ENCODE measurements at places on chromosomes 1 and 21.
A peak's percentile ranks its signal among the peaks of the same experiment; 100 is the strongest.

- no peak for DNase-seq
Observed at GRCh38 chr1:26731233-26731902, 35.6 kb downstream of the ARID1A start.

GRCh38 chr1:198068285-198068684 lies 88.5 kb upstream of the NEK7 start:
- DNase-seq: no peak

DNA sequence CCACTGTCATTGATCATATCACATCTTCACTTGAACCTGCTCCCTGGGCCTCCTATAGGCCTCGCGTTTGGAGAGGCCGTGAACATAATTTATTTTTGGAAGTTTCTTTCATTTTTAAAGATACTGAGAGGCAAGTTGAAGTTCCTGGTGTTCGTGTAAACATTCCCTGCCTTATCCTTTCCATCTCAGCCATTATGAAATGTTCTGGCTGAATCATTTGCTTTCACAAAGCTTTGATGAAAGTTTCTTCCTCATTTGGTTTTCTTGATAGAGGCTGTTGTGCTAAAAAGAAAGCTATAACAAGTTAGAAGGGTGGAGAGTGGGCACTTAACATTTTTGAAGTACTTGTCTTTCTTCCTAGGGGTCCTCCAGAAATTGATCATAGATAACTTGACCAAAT lies 15.5 kb downstream of the CAMTA1 start:
- no peak for DNase-seq

- DNase-seq: no peak
Observed at GRCh38 chr1:188240772-188241406, 1412.1 kb downstream of the PLA2G4A start.

DNA sequence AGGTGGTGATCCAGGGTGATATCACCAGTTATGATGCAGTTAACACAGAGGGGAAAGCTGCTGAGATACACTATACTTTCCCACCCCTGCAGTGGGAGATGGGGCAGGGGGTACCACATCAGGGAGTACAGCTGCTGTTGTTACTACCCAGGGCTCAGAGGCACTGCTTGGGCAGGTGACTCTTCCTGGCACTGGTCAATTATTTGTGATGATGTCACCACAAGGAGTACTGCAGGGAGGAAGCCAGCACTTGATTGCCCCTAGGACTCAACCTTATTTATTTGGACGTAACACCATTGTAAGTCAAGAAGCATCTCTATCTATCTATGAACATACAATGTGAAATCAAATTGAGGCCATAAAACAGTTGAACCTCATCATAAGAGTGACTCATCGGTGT lies 10.1 kb downstream of the IFNAR1 start:
- no peak for DNase-seq

DNA sequence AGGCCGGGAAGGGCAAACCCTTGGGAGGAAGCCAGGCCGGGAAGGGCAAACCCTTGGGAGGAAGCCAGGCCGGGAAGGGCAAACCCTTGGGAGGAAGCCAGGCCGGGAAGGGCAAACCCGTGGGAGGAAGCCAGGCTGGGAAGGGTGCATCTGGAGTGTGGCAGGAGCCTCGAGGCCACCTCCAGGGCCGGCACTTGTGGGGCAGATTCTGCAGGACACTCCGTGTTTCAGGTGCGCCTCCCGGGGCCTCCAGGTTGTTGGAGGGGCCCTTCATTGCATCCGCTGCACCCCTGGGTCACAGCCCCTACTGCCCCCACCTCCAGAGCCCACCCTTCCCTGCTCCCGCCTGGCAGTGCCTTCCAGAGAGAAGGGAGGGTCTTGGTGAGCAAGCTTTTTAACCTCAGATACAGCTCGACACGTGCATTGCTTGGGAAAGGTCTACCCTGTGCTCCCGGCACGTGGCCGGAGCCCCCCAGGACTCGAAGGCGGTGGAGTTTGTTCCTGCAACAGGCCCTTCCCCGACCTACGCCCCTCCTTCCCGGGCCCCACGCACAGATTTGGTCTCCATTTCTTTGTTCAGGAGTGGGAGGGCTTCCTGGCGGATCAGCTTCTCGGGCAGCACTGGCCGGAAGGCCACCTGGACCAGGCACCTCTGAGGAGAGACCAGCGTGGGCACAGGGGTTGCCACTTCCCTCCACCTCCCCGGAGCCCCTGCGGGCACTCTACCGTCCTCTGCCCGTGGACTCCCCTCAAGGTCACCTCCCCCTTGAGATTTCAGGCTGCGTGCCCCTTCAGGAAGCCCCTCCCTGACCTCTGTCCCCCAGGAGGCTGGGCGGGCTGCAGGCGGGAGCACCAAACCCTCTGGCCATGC lies 9.4 kb upstream of the TMEM52 start:
- DNase-seq: no peak

DNA sequence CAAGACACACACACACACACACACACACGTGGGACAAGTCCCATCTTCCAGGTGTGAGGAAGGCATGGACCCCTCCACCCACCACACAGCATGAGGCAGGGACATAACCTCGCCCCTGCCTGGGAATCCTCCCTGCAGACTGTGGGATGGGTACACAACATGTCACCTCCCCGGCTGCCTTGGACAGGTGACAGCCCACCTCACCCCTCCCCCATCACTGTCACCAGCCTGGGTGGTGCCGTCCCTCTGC lies 40.7 kb downstream of the AHDC1 start:
- no peak for DNase-seq

GRCh38 chr1:107750364-107750959 lies 214.5 kb downstream of the VAV3 start:
- peak; percentile 74 for DNase-seq

DNA sequence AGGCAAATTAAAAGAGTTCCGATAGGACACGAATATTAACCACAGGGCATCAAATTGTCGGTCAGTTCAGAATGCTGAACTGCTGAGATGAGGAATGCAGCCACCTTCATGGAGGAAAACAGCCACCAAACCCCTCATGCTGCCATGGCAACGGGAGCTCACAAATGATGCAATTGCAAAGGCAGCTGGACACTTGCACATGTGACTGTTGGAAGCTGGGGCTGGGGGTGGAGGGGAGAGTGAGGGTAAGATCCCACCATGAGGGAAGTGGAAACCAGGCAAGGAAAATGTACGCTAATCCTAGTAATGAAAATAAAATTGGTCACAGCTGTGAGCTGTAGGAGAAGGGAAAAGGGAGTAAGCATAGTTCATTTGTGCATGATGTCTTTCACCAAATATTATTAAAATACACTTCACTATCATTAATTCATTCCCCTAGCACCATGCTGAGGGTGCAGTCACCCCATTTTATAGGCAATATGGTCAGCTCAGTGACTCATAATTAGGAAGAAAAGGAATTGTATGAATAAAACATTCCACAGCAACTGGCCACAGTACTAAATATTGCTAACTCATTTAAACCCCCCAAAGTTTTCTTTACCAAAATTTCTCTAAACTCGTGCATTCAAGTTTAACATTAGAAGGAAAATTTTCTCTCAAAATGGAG lies 15.3 kb downstream of the BECN2 start:
- DNase-seq: peak; percentile 40

DNA sequence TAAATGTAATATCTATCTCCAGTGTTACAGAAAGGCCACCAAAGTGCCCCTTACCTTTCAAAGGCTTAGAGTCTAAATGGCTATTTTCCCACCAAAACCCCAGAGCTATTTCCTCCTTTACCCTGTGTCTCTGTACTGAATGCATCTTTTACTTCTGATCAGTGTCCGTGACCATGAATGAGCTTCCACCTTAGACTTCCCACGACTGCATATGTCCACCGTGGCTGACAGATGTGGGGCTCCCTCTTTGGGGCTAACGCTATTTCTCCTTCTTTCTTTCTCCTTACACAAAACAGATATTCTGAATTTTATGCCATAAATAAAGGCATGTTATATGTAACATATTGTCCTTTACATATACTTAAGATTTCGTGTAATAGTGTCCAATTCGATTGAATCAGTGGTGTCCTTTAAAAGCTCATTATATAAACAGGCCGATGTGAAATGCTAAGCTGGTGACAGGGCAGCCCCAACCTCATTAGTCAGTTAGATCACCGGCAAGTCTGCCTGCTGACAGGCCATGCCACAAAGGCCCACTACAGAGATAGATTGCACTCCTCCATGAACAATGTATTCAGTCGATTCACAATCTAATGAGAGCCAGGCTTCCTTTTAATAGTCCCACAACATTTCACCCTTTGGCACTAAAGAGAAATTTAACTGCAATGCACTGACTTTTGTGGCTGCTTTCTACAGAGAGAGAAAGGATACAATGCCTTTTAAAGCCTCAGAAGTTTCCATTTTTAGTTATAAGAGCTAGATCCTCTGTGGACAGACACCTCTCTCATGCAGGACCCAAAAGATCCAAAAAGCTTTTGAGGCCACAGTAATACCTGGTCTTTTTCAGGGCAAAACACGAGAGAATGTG lies 297.9 kb downstream of the PCP4 start:
- peak; percentile 48 for DNase-seq

DNA sequence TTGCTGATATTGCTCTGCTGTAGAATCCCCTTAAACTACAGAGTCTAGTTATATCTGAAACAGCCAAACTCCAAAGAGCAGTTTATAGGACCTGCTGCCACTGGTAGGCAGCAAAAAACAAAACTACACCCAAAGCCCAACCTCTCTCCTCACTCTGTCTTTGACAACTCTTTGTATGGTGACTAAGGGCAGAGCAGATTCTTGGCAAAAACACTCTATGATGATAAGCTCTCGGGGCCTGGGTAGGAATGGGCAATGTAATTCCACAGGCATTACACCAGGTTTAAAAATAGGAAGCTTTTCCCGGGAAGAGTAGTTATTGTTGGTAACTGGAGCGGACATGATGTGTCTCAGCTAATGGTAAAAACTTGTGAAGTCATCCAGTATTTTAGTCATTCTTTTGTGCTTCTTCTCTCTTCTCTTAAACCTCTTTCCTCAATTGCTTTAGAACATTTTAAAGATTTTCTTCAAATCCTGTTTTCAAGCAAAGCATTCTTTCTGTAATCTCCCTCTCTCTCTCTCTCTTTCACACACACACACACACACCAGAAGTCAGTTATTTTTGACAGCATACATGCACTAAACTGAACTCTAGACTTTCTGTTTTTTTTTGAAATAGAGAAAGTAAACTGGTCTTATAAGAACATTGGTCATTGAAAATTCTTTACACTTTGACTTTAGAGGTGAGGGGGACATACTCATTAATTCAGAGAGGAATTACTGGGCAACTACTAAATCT lies 193.5 kb downstream of the PAPPA2 start:
- DNase-seq: peak; percentile 99

- no peak for DNase-seq
Observed at GRCh38 chr21:27362249-27362648, 395.4 kb upstream of the ADAMTS5 start.

- DNase-seq: no peak
Observed at GRCh38 chr1:192108161-192108560, 50.1 kb upstream of the RGS18 start.
